ENCODE measurements at places on chromosomes 7 and 10.

GRCh38 chr10:124032971-124033886 is 60.2 kb downstream of the CHST15 start:
- DNase-seq: no peak

DNA sequence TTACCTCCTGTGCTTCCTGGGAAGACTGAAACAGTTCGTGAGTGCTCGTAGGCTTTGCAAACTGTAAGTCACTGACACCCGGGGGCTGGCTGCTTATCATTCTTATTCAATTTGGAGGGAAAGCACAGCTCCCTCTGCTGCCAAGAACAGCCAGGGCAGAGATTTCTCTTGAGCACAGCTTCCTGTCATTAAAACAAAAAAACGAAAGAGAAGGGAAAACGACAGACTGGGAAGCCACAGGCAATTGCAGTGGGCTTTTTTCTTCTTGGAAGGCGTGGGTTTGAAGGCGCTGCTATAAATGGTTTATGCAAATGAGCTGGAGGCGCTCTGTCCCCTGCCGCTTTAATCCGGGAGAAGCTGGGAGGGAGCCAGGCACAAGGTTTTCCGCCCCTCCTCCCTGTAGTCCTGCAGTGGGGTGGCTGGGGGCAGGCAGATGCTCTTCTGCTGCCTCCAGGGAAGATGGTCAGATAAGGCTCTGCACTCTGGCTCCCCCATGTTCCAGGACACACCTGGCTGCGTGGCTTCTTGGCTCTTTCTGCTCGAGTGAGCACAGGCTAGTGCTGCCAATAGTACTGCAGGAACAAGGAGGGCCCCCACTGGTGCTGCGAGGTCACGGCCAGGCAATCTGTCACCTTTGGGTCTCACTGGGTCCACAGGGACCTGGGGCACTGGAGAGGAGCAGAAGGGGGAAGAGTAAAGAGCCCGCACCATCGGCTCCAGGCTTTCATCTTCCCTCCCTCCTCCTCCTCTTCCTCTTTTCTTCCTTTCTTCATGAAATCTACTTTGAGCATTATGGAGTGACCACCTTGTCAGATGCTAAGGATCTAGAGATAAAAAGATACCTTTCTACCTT is 49.5 kb downstream of the NEURL1 start:
- no peak for DNase-seq

DNA sequence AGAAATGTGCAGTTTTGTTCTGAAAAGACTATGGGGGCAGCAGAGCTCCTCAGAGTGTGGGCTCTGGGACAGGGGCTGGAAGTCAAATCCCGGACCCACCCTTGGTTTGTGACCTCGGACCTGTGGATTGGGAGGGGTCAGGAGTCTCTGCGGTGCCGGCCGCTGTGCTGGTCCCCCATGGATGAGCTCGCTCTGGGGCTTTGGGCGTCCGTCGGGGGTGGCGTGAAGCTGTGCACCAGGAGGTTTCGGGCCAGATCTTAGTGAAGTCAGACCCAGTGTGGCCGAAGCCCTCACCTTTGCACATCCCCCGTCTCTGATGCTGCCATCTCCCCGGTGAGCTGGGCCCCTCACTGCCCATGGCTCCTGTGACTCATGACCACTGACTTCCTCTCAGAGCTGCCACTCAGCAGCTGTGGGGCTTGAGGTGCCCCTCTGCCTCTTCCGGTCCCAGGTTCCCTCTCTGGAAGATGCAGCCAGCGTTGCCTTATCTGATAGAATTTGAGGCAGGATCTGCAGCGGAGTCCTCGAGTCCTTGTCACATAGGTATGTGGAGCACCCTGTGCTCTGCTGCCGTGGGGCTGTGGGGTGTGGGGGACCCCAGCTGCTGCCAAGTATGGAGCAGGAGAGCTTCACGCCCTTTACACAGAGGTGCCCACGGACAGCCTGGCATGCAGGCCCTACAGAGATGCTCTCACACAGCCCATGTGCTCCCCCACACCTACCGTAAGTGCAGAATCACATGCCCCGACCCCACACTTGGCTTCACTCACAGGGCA is 11.4 kb upstream of the SCART1 start:
- no peak for DNase-seq

GRCh38 chr10:24706479-24707118 is 17.1 kb downstream of the ARHGAP21 start:
- DNase-seq: peak; percentile 40

Data from Calu3 (cell line).